Brain pericyte (primary cell): ENCODE measurements at places on chromosomes 2 and 18.
A peak's percentile ranks its signal among the peaks of the same experiment; 100 is the strongest.

- no peak for DNase-seq
These were observed 369.7 kb downstream of the RAD51AP2 start for GRCh38 chr2:17148407-17149145.

GRCh38 chr18:61865466-61866175 lies 27.2 kb downstream of the RNF152 start:
- DNase-seq = no peak

DNA sequence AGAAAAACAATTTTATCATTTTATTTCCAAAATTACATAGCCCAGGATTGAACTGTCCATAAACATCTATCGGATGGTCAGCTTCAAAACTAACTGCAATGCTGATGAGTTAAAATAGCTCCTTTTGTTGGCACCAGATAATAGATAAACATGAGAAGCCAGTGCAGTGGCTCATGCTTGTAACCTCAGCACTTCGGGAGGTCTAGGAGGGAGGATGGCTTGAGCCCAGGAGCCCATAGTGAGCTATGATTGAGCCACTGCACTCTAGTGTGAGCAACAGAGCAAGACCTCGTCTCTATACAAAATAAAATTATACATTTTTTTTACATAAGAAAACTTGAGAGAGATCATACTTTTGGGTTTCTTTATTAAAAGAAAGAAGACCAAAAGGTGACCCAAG lies 34.6 kb upstream of the IMPA2 start:
- DNase-seq = peak; percentile 46

DNA sequence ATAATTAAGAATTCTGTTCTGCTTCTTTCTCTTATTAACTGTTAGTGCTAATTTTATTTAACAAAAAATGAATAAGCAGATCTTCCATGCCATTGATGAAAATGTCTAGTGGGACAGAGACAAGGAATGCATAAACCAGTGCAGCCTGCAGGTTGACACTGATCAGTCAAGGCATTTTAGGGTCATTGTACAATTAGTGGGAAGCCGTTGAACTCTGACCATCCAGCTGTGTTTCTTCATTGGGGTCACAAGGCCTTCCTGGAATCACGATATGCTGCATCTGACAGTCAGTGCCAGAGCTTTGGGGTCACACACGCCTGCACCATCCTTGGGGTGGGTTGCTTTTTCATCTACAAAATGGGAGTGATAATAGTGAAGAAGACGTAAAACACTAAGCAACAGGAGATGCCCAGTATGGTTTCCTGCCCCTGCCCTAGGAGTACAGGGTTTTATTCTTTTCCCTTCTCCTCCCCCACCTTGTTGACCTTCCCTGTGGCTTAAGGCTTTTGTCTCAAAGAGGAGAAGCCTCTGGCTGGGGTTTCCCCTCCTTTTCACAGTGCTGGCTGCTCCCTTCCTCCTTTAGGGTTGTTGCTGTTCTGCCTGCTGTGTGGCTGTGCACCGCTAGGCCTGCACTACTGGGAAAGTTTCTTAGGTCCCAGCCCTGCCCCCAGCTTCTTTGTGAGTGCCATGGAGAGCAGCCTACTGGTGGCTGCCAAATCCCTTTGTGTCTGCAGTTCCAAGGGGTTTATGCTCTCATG lies 245.6 kb downstream of the TPGS2 start:
- no peak for DNase-seq

DNA sequence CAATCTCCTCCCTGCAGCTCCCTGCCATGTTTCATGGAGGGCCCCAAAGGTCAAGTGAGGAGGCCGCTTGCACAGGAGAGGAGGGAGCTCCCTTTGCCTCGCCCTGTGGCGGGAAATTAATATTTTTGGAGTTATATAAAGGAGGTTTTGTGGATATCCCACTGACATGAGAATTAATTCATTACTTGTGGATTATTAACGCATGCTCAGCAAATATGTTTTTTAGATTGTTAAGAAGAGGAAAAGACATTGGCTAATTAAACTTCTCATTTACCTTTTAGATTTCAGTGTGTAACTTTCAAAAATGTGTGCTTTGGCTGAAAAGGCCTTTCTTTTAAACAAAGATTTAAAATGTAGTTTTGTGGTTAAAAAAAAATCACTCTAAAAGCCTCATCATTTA lies 474.0 kb downstream of the SOCS6 start:
- DNase-seq = no peak

- no peak for DNase-seq
These were observed 480.8 kb upstream of the KLHL29 start for GRCh38 chr2:22904126-22904684.

DNA sequence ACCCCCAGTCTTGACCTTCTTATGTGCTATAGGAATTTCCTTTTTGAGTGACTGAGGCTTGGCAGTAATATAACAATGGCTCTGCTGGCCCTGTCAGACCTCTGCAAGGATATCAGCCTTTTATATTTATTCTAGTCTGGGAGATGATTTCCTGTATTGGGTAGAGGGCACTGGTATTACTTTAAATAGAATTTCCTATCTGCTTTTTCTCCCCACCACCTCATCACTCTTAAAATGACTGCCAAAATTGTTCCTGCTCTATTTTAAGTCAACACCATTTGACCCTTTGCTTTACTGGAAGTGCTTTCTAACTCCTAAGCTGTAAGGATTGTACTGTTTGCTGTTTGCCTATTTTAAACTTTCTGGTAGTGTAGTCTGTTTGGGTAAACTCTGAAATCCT lies 658.4 kb upstream of the FSHR start:
- DNase-seq = no peak

DNA sequence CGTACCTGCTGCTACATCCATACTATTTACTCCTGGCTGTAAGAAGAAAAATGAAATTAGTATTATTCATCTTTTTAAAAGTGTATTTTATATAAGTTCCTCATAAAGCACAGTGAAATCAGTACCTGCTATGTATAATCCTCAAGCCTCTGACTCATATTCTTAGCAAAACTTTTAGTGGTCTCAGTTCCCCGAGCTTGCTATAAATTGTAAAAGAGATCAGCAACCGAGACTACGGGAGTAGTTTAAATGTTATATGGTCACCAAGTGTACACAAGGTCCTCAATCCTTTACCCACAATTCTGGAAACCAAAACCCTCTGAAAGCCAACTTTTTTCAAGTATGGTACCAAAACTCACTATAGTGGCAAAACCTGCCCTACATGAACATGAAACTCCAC lies 24.2 kb downstream of the PRPF40A start:
- no peak for DNase-seq

DNA sequence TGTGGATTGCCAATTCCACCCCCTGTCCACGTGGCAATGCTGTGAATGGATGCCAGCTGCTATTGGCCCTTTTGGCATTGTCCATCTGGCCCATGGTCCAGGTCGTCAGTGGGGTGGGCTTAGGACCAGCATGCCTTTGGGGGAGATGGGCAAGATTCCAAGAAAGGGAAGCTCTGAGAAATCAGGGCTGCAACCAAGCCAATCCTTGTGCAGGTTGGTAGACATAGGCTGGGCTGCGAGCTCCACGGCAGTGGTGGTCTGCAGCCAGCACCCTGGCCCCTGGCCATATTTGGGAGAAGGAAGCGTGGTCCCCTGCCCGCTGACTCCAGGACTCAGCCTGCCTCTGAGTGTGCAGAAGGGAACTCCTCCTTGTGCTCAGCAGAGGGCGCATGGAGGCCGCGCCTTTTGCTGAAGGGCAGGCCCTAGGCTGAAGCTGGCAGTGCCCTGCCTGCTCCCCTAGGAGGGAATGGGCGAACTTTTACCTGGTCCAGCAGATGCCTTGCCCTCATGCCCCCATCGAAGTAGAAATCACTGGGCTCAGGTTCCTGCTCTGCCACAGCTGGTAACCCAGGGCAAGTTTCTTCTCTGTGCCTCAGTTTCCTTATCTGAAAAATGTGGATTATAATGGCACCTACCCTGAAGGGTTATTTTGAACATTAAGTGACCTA lies 5.4 kb downstream of the SPR start:
- no peak for DNase-seq

GRCh38 chr2:30356776-30357175 lies 90.3 kb upstream of the LCLAT1 start:
- DNase-seq = no peak

- DNase-seq = no peak
These were observed 5.0 kb downstream of the ARID5A start for GRCh38 chr2:96541398-96542152.

GRCh38 chr18:31710826-31711225 lies 26.4 kb upstream of the B4GALT6 start:
- no peak for DNase-seq

DNA sequence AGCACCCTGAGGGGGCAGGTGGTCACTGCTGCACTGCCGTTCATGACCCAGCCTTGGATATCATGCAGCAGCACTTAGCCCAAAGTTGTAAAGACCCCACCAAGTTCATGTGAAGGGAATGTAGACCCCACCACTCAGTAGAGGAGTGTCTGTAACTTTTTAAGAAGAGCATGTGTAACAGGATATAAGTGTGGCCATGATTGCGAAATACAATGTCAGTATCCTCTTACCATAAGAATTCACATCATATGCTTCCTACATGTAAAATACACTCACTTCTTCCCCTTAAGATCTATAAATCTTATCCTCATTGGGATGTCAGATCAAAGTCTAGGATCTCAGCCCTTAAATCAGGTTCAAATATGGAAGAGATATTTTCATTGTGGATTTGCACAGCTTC lies 276.9 kb downstream of the PTPRM start:
- no peak for DNase-seq

- no peak for DNase-seq
These were observed 2.9 kb upstream of the GREB1 start for GRCh38 chr2:11530864-11531465.

DNA sequence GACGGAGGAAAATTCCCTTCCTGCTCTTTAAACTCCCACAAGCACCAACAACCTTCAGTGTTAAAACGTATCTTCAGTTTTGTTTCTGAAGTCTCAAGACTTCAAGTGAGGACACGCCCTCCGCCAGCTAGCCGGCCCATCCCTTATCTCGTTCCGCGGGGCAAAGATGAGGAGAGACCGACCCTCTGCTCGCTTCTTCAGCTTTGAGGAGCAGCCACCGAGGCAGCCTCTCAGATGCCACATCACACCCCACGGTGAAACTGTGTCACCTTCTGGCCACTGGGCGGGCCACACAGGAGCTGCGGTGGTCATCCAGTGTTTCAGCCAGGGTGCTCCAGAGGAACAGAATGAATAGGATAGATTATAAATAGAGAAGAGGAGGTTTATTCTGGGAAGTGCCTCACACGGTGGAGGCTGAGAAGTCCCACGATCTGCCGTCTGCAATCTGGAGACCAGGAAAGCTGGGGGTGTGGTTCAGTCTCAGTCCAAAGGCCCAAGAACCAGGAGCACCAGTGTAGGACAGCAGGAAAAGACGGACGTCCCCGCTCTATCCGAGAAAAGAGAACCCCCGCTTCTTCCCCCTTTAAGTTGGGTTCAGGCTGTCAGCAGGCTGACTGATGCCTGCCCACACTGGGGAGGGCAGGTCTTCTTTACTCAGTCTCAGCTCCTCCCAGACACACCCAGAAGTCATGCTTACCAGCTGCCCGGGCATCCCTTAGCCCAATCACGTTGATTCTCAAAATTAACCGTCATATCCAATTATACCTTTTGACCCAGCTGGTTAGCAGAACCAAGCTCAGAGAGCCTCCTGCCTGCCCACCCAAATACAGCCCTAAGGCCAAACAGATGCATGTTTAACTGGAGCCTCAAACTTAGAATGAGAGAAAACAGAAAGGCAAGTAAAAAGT lies 399.7 kb upstream of the ID2 start:
- DNase-seq = no peak

GRCh38 chr2:160381425-160381951 lies 112.1 kb downstream of the RBMS1 start:
- no peak for DNase-seq

GRCh38 chr2:46236006-46236875 lies 61.0 kb upstream of the EPAS1 start:
- DNase-seq = no peak

- DNase-seq = no peak
These were observed 210.9 kb upstream of the SP5 start for GRCh38 chr2:170503971-170504809.
